GM20000 (cell line): ENCODE measurements at places on chromosomes 6 and 20.

- DNase-seq: no peak
These were observed 23.9 kb downstream of the NKX2-4 start for GRCh38 chr20:21373436-21373835.

GRCh38 chr6:144957236-144957937, 672.3 kb downstream of the UTRN start:
- no peak for DNase-seq

- no peak for DNase-seq
These were observed 37.3 kb upstream of the BACH2 start for GRCh38 chr6:90333928-90334327.

- DNase-seq: no peak
These were observed 75.7 kb upstream of the FOXP4 start for GRCh38 chr6:41470331-41471063.

- no peak for DNase-seq
These were observed 48.7 kb upstream of the GATA5 start for GRCh38 chr20:62524505-62524911.

DNA sequence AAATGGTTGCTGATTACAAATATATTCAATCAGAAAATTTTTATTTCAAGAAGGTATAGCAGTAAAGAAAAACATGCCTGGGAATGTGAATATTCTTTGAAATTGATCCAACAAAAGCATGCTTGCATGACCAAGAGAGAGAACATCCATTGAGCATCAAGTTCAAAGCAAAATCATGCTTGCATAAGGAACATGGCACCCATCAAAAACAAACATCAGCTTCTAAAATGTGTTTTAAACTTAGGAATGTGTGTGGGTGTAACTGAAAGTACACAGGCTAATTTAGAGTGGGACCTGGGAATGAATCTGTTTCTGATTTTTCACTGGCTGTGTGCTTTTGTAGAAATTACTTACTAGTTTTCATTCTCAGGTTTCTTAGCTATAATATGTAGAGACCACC, 5.6 kb downstream of the SLC17A5 start:
- no peak for DNase-seq

- no peak for DNase-seq
These were observed 70.2 kb downstream of the LYRM4 start for GRCh38 chr6:5190507-5190906.
